NCI-H446 (cell line): ENCODE measurements at places on chromosomes 3 and 15.

DNA sequence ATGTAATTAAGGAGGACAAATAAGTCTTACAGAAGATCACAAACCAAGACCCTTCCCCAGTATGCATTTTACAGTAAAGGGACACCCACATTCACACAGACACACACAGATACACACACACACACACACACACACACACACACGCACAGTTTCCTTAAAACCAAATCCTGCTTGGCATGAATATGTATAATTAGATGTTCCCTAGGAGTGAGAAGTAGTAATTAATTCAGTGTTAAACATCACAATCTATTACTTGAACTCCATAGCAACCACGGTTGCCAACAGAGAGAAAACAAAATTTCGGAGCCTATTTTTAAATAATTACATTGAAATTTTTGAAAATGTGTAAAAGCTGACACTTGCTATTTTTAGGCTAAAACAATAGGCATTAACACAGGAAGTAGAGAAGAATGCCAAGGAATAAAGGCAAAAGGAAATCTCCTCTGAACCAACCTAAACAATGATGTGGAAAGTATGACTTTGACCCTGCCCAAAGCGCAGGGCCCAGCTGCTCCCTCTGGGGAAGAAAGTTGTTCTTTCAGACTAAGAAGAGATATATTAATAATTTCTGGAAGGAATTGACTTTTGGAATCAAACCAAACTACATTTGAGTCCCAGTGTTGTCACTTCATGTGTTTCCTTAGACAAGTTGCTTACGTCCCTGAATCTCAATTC, 215.3 kb downstream of the CPNE4 start:
- no peak for DNase-seq

DNA sequence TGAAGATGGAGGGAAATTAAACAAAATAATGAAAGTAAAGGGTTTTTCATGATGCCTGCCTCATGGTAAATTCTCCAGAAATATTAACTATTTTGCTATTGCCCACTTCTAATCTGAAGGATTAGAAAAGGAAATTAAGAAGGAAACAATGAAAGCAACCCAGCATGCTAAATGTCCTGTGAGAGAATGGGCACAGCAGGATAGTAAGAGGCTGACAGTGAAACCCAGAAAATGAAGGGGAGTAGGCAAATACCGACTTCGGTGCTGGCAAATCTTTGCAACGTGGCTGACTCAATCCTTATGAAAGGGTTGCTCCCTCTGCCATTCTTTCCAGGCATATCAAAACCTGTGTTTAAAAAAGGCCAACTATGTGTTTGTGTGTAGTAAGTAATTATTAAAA, 147.5 kb upstream of the SYNPR start:
- no peak for DNase-seq

- DNase-seq, result no peak
These were observed 453 bp upstream of the CCDC14 start for GRCh38 chr3:123961508-123961856.

DNA sequence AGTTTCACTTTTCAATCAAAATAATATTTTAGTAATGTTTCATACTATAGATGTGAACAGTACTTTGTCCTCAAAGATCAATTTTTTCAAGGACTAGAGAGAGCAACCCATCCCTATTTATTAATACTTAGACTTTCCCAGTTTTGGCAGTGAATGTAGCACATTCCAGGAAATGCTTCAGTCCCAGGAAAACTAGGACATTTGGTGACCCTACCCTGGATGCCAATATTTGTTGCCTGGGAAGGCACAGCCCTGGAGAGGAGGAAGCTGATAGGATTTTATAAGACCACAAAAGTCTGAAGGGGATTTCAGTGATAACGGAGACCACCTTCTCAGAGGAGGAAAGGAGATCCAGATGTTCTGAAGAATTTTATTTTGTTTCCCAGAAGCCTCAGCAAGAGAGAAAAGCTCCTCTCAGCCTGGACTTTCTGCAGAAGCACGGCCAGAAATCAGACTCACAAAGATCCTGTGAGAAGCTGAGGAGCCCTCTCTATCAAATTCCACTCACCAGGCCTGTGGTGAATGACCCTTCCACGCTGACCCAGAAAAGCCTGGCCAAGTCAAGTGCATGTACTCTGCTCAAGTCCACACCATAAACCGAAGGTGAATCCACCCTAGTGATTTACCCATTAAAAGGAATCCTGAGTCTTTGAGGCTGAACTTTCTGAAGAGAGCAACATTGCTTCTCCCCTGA, 87.7 kb upstream of the ABHD17C start:
- no peak for DNase-seq

DNA sequence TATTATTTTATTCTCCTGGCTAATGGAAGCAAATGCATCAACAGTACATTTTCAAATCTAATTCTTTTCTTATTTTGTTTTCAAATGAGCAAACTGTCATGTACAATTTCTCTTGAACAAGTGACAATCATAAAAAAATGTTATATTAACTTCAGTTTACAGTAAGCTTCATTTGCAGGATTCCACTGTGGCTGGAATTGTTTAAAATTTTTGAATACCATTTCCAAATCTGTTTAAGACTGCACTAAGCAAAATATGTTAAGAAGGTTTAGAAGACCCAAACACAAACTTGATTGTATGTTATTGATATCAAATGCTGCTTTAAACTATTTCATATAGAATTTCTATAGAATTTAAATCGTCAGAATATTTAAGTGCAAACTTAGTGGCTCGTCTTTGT, 92.8 kb downstream of the ZNF280D start:
- DNase-seq, result no peak

DNA sequence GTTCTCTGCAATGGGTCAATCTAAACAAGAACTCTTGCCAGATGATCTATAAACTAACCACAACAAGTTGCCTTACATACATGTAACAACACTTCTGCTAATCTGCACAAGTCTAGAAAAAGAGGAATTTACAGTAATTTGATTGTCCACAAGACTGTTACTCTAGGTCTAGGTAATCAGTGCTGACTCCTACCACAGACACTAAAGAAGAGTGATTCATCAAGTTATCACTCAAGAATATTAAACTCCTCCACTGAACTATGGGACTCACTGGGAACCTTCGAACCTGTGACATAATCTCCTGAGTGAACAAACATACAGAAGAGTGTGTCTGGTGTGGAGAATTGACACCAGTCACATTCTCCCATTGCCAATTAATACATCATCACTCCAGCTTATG, 138.3 kb downstream of the ANXA2 start:
- no peak for DNase-seq

- no peak for DNase-seq
These were observed 91.6 kb downstream of the MESD start for GRCh38 chr15:80898040-80898439.

GRCh38 chr3:175477651-175478224, 618.6 kb downstream of the NAALADL2 start:
- DNase-seq, result no peak

DNA sequence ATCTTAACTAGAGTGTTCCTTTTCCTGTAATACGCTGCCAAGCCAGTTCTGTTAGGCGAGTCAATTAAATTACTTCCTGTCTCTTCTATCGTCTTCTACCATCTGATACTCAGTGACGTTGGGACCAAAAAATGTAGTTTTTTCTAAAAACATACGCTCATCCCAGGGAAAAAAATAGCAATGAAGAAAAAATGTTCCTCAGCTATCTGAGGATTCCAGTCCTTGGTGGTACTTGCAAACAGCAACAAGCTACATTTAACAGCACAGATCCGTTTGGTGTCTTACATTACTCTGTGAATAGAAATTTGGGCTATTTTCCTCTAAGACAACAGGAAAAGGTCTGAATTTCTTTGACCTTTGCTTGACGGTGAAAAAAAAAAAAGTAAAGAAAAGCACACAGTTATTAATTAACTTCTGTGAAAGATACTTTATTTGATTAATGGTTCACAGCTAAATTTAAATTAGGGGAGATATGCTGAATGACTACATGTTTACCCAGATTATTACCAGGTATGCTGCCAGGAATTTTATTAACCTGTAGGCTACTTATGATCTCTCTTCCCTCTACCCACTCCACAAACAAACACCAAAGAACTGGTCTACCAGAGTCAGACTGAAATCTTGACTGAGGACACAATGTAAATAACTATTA, 254.4 kb upstream of the ZPLD1 start:
- no peak for DNase-seq

DNA sequence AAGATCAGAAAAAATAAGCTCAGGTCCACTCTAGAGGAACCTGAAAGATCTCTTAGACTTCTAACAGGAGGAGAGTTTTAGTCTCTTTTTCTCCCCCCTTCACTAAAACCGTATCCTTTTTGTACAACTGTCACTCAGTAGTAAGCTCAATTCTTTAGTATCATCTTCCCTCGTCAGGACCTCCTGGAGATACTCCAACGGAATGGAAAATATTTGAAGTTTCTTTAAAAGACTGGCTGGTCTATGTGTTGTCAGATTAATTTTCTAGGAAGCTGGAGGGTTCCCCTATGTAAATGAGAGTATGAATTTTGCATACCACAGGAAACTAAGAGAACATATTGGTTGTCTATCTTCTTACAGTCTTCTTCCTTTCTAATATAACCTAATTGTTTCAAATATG, 747.7 kb upstream of the CBLB start:
- DNase-seq, result no peak

DNA sequence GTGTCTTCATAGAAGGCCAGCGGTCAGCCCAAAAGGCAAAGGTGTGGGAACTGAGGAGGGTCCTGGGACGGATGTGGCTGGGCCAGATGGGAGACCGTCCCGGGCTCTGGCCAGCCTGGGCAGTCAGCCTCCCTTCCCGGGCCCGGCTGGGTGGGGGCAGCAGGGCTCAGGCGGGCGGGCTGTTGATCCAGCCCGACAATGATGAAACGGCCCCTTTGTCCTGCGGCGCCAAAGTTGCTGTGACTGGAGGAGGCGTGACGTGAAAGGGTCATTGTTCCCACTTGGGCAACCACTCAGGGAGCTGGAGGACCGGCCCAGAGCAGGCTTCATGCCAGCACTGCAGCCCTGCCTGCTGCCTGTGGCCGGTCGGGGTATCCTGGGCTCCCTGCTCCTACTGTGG, 16.5 kb downstream of the DUSP7 start:
- DNase-seq, result no peak

GRCh38 chr3:108298056-108298455, 1.7 kb downstream of the HHLA2 start:
- no peak for DNase-seq
